Amygdala (tissue), 56 donors: ENCODE measurements at places on chromosomes 1 and 21.
A peak's percentile ranks its signal among the peaks of the same experiment; 100 is the strongest.

GRCh38 chr1:58789322-58789856 is 5.5 kb upstream of the JUN start:
- DNase-seq, result no peak

DNA sequence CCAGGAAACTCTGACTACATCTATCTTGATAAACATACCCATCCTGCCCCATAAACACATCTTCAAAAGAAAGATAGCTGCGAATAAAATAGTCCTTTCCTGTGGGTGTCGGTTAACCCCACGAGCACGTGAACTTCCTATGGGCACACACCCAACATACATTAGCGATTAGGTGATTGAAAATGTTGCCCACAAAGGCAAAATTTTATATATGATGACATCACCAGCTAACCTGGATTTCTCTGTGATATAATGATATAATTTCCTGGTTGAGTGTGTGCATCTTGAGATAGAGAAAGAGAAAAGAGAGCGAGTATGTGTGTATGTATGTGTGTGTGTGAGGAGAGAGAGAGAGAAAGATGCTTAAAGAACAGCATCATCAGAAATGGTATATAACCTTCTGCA is 296.1 kb downstream of the PTPRC start:
- DNase-seq, result no peak

GRCh38 chr1:34113362-34113761 is 51.7 kb downstream of the CSMD2 start:
- DNase-seq, result no peak

- DNase-seq, result peak; percentile 9
These were observed 27.7 kb downstream of the STYXL2 start for GRCh38 chr1:167121375-167122120.

DNA sequence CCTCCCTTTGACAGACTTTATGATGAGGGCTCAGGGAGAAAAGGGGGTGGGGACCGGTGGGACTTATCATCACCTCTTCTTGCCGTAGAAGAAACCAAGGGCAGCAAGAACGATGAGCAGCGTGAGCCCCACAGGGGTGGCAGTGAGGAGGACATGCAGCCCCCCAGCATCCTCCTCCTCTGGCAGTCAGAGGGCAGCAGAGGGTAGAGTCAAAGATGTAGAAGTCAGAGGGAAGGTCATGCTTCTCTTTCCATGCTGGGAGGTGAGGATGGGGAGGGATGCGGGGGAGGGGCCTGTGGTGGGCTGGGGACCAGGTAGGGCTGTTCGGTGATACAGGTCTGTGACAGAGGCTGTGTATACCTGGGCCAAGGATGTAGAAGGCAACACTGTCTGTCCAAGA is 14.8 kb downstream of the INSRR start:
- DNase-seq, result no peak

DNA sequence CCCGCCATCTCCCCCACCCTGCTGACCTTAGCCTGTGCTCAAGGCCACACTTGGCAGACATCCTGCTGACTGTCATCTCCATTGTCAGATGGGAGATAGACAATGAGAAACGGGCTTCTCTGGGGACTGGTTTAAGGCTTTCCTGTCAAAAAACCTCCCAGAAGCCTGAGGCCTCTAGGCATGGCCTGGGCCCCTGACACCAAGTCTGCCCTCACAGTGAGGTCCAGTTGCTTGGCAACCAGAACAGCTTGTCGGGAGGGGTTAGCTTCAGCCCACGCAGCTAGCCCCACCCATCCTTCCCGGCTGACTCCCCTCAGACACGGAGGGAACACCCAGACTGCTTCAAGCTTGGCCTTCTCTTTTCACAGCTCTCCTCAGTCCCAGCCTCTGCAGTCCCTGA is 11.0 kb downstream of the PLEKHA6 start:
- peak; percentile 22 for DNase-seq
